ENCODE measurements at places on chromosomes 13 and 19. TPM values are rescaled to one million over a fixed set of nuclear protein-coding genes. Genes with fewer than 3 reads are reported as not detected.

Gene FAM216B
- not detected for total RNA-seq

DNA sequence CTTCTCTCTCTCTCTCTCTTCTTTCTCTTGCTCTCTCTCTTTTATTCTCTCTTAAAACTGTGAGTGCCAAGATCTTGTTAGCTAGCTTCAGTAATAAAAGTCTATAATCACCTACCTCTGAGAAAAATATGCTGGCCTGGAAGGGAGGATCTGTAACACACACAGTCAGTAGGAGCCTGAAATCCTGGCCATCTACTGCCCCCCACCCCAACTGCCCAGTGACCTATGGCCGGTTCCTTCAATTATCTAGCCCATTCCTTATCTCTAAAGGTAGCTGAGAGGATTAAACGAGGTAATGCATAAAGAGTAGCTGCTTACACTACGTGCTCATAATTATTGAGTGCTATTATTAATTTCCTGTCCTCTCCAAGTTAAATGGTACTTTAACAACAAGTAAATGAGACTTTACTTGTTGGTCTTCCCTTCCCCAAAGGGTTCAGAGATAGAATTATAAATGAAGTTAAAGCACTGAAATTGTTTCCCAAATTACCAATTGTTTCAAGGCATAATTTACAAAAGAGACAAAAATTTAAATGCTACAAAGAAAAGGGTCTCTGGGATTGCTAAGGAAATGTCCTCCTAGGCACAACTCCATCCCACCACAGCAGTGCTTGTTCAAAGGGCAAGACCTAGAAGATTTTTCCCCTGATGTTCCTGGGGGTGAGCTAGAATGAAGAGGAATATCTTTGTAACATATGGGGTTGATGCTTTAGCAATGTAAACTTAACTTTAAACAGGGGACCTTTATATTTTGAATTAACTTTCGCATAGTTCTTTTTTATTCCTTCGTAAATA lies 1.8 kb downstream of the LCP1 start:
- DNase-seq, result no peak

Gene SELENOV
- total RNA-seq, result not detected

- DNase-seq, result no peak
These were observed 27.2 kb downstream of the MYH14 start for GRCh38 chr19:50230379-50231351.

DNA sequence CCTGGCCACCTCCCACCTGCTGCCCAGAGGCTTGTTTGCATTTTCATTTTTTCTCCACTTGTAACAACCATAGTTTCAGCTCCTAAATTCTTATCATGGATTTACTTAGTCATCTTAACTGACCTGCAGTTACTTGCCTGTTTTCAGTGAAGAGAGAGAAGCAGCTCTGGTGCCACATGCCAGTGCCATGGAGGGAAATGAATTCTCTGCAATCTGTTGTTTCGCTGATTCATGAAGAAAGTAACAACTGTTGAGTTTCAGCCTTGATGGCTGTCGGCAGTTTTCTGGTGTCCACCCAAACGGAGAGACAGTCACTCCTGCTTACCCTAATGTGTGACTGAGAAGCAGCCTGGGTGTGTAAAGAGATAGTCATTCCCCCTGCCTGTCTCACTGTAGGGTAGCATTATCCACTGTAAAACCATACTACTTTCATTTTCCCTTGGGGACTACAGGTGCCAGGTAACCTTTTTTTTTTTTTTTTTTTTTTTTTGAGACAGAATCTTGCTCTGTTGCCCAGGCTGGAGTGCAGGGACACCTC lies 116.1 kb downstream of the DNAJC3 start:
- DNase-seq, result no peak

DNA sequence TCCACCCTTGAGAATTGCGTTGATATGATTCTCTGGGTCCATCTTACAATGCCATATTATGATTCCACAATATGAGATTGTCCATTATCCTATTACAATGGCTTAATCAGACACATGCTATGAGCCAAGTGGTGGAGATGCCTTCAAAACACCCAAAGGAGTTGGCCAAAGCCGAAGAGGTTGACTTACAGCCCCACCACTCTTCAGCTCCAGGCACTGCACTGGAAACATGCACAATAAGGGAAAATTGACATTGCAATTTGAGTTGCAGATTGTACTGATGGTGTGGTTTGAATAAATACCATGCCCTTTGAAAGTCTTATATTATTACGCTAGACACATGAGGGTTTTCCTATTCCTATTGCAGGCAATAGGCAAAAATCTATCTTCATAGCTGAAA lies 75.4 kb upstream of the TNFSF11 start:
- DNase-seq, result no peak

Gene FIZ1
- total RNA-seq, result 13.5 TPM

- no peak for DNase-seq
These were observed 72.3 kb upstream of the POMP start for GRCh38 chr13:28586439-28587173.

- no peak for DNase-seq
These were observed 27.5 kb downstream of the MICU2 start for GRCh38 chr13:21576426-21576825.

- DNase-seq, result no peak
These were observed 136.7 kb downstream of the SOX1 start for GRCh38 chr13:112203614-112204013.

Gene ZNF665
- 0.78 TPM for total RNA-seq

- DNase-seq, result peak; percentile 27
These were observed 927 bp upstream of the SDHAF1 start for GRCh38 chr19:35993923-35994598.

- no peak for DNase-seq
These were observed 330.1 kb downstream of the SPRY2 start for GRCh38 chr13:80010846-80011245.

Gene SLC7A9
- total RNA-seq, result not detected

Gene TINCR
- not detected for total RNA-seq

Gene ADM5
- total RNA-seq, result 1.6 TPM

DNA sequence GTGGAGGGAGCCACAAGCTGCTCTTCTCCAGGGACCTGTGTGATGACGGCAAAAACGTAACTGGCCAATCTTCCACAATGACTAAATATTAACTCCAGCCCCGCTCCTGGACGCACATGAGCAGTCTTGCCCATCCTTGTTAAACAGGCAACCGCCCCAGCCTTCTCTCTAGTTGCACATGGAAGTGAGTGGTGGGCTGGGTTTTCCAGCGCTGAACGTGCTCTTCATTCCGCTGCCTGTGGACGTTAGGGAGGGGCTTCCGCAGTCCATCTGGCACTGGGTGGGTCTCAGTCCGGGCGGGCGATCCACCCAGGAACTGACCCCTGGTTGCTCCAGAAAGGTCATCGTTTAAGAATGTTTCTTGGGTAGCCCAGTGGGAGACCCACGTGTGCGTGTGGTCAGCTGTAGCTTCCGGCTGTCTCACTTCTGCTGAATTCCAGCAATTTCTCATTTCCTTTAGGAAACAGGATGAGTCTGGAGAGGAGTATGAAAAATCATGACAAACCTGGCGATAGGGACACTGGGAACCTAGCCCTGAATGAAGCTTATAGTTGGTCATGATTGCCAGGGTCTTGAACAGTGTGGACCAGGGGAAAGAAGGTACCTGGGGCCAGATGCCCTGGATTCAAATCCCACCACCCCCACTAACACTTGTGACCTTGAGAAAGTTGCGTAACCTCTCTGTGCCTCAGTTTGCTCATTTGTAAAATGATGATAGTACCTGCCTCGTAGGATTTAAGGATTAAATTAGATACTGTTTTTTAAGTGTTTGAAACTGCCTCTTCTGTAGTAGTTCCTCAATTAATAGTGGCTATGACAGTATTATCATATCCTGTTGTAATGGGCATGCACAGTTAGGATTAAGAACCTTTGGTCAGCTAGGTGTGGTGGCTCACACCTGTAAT lies 92.6 kb downstream of the SIPA1L3 start:
- DNase-seq, result no peak

DNA sequence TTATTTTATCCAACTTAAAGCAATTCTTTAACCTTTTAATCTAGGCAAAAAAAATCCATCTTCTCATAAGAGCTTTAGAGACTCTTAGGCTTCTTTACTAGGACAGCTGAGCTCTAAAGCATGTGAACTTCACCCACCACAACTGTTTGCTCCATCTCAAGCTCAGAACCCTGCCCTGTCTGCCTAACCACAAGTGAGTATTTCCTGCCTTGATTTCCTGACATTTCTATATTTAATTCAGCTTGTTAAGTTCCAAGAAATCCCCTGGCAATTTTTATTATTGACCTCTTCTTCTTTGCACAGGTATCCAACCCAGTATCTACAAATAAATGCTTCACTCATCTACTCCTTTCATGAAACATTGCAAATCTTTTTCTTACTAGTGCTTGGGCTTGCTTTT lies 21.1 kb upstream of the CEACAM21 start:
- no peak for DNase-seq

DNA sequence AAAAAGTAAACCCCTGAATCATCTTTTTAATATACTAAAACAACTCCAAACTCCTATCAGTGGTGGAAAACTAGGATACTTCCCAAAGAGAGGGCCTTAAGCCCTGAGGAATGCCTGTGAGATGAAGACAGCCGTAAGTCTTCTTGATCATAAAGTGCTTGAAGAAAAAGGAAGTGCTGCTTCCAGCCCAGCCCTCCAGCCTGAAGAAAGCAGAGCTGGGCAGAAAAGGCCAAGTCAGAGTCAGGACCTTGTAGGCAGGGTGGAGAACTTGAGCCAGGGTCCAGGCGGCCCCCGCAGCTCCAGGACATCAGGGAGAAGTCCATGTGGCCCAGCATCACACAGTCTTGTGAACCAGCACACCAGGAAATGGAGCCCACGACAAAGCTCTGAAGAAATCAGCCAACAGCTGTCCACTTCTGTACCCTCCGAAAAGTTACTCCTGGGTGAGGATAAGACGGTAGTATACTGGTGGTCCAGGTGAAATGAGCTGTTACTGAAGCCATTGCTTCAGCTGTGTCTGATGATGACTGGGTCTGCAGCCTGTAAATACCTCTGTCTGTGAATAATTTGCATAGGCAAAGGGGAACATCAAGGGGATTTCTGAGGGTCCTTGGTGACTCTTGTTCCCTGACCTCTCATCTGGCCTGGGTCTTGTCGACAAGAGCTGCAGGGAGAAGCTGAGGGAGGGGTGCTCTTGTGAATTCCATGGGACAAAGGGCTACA lies 18.7 kb upstream of the CRYL1 start:
- no peak for DNase-seq

GRCh38 chr13:100212904-100213553 lies 124.1 kb downstream of the PCCA start:
- no peak for DNase-seq

Gene LSM14A
- total RNA-seq, result 95.9 TPM

DNA sequence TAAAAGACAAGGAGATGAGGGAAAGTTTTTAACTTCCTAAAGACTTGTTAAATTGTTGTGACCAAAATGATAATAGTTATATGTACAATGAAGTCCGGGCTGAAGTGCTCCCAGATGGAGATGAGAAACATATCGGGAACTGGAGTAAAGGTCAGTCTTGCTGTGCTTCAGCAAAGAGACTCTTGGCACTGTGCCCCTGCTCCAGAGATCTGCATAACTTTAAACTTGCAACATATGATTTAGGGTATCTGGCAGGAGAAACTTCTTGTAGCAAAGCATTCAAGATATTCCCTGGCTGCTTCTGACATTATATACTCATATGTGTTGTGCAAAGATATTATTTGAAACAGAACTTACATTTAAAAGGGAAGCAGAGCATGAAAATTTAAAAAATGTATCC lies 786.6 kb upstream of the SLITRK6 start:
- peak; percentile 64 for DNase-seq

Gene IFNL4
- not detected for total RNA-seq

GRCh38 chr13:39510316-39510695 lies 92.7 kb downstream of the LHFPL6 start:
- no peak for DNase-seq

DNA sequence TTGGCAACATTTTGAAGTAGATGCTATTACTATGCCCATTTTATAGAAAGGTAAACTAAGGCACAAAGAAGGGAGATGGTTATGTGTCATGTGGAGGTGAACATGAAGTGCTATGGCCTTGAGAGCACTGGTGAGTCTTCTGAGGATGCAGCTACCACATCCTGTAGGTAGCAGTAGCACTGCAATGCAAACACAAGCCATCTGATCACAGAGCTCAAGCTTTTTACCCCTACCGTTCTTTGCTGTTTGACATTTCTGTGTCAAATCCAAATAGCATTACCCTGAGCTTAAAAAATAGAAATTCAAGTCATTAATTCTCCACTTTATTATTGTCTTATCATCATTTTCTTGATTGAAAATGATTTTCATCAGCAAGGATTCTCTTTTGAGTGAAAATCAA lies 382.9 kb downstream of the KCTD12 start:
- DNase-seq, result no peak

- DNase-seq, result no peak
These were observed 9.0 kb upstream of the JUND start for GRCh38 chr19:18290302-18291018.

Gene EPS8L1
- total RNA-seq, result 22.1 TPM

DNA sequence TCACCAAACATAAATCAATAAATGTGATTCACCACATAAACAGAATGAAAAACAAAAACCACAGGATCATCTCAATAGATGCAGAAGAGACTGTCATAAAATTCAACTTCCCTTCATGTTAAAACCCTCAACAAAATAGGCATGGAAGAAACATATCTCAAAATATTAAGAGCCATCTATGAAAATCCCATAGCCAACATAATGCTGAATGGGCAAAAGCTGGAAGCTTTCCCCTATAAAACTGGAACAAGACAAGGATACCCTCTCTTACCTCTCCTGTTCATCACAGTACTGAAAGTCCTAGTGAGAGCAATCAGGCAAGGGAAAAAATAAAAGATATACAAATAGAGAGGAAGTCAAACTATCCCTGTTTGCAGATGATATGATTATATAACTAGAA lies 806.1 kb upstream of the MIR17HG start:
- DNase-seq, result no peak

- no peak for DNase-seq
These were observed 285.7 kb downstream of the TBC1D4 start for GRCh38 chr13:75196147-75196837.

Gene OR10H1
- total RNA-seq, result not detected

DNA sequence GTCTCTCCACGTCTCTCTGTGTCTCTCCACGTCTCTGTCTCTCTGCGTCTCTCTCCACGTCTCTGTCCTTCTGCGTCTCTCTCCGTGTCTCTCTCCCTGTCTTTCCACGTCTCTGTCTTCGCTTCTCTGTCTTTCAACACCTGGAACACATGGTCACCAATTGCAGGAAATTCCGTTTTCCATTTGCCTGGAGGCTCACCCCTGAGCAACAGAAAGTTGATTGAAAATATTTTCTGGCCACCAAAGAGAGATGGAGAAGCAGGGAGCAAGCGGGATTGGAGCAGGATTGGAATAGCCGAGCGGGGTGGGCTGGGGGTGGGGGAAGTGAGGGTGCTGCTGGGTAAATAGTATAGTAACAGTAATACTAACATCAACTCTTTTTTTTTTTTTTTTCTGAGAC lies 1.7 kb downstream of the KANK2 start:
- no peak for DNase-seq

DNA sequence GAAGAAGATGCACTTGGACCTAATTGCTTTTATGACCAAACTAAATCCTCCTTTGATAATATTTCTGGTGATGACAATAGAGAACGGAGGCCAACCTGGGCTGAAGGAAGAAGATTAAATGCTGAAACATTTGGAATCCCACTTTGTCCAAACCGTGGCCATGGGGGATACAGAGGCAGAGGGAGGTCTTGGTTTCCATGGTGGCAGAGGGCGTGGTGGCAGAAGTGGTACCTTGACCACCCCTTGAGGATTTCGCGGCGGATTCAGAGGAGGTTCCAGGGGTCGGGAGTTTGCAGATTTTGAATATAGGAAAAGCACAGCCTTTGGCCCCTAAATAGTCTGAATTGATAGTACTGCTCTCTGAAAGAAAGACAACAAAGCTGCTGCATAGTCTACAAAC lies 7.2 kb upstream of the LILRB3 start:
- no peak for DNase-seq

Gene TEX29
- not detected for total RNA-seq

Gene NPHS1
- 14.0 TPM for total RNA-seq

Gene MBD3L3
- total RNA-seq, result not detected

All from body of pancreas (tissue), 4 donors.